ENCODE measurements at places on chromosomes 3 and 15.

DNA sequence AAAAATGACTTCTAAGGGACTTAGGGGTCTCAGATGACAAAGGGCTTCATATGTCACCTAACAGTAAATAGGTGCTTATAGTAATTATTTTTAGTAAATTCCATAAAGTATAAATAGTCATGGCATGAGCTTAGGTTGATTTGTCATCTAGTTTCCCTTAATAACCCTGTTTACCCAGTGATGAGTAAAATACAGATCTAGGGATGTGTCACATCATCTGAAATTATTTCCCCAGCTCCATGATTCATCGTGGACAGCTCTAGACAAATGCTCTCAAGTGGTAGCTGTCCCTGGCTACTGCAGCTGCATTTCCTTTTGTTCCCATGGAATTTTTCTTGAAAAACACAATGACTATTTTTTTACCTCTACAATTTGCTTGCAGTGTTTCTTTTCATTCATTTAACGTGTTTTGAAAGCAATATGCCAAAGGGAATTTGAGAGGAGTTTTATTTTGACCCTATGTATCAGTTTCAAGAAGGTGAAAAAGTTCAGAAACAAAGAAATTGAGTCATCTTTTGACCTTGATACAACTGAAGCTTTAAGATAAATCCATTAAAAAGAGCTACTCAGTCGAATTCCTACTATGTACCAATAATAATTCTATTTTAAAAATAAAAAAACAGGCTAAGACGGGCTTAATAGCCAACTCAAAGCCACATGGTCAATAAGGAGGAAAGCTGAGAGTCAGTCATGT lies 241.6 kb downstream of the KCNMB2 start:
- no peak for DNase-seq

GRCh38 chr3:16618721-16619120 lies 13.5 kb upstream of the DAZL start:
- DNase-seq: no peak

DNA sequence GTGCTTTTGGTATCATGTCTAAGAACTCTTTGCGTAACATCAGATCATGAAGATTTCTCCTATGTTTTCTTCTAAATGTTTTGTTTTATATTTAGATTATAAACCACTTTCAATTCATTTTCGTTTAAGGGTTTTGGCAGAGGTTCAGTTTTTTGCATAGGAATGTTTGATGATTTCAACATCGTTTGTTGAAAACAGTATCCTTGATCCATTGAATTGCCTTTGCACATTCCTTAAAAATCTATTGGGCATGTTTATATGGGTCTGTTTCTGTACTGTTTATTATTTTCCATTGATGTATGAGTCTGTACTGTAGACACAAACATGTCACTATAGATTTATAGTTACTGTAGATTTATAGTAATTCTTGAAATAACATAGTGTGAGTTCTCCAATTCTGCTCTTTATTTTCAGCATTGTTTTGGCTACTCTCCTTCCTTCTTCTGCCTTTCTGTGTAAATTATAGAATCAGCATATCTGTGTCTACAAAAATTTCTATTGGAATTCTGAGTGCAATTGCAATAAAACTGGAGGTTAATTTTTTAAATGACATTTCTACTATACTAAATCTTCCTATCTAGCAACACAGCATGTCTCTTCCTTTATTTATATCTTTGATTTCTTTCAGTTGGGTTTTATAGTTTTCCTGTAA lies 374.0 kb downstream of the SV2B start:
- no peak for DNase-seq

DNA sequence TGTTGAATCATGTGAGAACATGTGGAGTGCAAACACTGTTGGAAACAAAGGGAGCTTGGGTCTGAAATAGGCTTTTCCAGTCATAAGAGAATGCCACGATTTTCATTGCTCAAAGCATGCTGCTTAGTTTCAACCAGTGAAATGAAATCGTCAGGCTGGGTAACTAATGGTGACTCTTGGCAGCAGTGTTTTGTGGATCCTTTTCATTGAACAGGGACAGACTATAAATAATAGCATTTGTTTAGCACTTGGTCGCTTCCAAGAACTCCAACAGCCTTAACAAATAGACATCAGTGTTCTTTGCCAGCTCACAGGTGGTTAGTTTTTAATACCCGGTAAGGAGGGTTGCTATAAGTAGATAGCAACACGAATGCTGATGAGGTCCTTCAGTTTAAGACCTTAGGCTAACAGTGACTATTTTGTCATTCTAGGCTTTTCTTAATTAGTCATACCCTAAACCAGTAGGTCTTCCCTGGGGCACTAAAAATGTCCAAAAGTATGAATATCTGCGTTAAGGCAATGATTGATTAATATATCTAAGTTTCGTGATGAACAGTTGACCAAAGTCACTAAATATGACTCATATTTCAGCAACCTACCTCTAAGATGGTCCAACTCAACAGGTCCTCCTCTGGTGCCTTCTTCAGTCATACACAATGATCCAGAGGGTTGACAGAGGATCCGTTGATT lies 15.8 kb downstream of the TP63 start:
- DNase-seq: no peak

GRCh38 chr15:87858651-87859050 lies 397.9 kb downstream of the NTRK3 start:
- DNase-seq: no peak
